ENCODE measurements at places on chromosomes 11 and 22. TPM values are rescaled to one million over a fixed set of nuclear protein-coding genes. Genes with fewer than 3 reads are reported as not detected.

FAT3 gene
- total RNA-seq = not detected

SHISA8 gene
- total RNA-seq = not detected

GRCh38 chr11:72002841-72003775 lies 4.4 kb downstream of the IL18BP start:
- no peak for DNase-seq
- H3K4me1 ChIP-seq = peaks cover 28% of the 10 kb centered on the region
- H3K36me3 ChIP-seq = peaks cover 12% of the 10 kb centered on the region
- peak overlapping the region; percentile 91 for H3K27ac ChIP-seq
- no peak overlapping the region for H3K4me3 ChIP-seq
- no peaks in the 10 kb centered on the region for H3K27me3 ChIP-seq

DNA sequence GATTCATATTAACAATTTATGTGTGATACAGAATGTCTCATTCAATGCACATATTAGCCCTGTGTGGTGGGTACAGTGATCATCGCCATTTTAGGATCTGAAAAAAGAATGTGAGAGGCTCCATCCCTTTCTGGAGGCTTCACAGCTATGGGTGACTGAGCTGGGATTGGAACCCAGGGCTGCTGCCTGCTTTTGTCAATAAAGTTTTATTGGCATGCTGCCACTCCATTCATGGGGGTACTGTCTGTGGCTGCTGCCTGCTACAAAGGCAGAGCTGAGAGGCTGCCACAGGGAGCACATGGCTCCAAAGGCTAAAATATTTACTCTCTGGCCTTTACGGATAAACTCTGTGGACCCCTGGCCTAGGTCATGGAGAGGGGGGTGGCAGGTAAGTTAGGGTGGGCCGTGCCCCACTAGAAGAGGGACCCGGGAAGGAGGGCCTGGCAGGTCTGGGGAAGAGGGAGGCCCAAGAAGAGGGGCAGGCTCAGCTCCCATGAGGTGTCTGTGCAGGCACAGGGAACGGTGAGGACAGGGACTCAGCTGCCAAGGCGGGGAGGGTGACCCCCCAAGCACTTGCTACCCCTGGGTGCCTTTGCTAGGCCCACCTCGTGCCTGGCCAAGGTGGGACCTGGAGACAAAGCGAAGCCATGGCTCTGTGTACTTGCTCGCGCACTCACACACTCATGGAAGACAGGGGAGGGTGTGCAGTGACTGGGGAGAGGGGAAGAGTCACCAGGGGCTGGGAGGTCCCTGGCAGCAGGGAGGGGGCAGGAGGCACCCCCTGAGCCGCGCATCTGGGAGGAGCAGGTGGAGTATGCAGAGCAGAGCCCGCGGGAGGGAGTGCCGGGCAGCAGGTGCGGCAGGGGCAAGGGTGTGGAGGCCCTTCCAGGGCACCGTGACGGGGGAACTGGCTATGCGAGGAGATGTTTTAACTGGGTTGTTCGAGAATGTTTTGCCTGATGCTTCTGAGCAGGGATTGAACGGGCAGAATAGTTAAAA lies 335.3 kb downstream of the CTTN start:
- H3K36me3 ChIP-seq = no peaks in the 10 kb centered on the region
- peaks cover 3% of the 10 kb centered on the region for H3K4me1 ChIP-seq
- peaks cover 18% of the 10 kb centered on the region for H3K27me3 ChIP-seq
- H3K4me3 ChIP-seq = no peak overlapping the region

GRCh38 chr22:36586271-36586670 lies 57.3 kb upstream of the EIF3D start:
- H3K27ac ChIP-seq = no peak overlapping the region
- H3K36me3 ChIP-seq = peaks cover 2% of the 10 kb centered on the region
- peaks cover 64% of the 10 kb centered on the region for H3K27me3 ChIP-seq
- no peaks in the 10 kb centered on the region for H3K4me1 ChIP-seq
- no peak for DNase-seq
- no peak overlapping the region for H3K4me3 ChIP-seq

Data from T-helper 17 cell (primary cell).